ENCODE measurements at places on chromosomes 3 and 15.

DNA sequence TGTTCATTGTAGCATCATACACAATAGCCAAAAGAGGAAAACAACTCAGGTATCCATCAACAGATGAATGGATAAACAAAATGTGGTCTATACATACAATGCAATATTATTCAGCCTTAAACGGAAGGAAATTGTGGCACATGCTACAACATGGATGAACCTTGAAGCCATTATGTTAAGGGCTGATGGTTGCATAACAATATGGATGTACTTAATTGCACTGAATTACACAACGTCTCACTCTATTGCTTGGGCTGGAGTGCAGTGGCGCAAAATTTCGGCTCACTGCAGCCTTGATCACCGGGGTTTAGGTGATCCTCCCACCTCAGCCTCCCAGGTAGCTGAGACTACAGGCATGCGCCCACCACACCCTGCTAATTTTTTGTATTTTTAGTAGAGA lies 7.0 kb upstream of the TMEM62 start:
- DNase-seq: no peak

DNA sequence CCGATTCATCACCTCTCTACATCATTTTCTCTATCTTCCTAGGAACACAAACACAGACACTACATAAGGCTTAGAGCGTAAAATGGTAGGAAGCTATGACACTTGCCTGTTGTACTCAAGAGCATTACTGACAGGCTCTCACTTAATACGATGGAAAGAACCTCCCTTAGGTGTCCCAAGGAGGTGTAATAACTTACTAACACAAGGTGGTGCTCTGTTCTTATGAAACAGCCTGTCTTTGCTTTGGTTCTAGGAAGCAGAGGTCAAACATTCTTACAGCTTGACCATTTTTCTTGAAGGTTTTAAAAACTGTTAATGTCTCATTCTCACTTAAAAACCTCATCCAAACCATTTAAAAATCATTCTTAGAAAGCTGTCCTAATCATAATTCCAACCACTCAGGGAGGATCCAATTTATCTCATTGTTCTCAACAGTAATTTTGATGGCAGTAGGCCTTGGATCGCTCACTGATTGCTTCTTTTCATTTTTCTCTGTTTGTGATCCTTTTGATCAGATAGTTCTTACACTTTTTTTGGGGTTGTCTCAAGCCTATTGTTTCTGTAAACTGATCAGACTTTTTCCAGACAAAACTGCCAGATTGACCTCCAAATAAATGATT lies 317.8 kb upstream of the AGTR1 start:
- DNase-seq: no peak

DNA sequence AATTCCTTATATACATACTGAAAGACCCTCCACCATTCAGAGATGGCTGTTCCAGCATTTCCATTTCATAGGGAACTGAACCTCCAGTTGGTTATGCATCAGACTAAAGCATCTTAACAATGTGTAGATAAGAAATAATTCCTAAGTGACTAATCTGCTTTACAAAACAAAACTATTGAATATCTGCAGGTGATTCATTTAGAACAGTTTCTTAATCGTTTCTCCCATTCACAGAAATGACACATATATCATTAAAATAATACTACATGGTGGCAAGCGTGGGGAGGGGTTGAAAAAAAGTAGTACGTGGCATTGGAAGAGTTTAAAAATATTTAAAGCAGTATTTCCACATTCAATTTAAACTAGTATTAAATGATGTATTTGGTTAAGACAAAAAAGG lies 19.5 kb downstream of the COPS2 start:
- no peak for DNase-seq

- DNase-seq: no peak
Measured at GRCh38 chr15:75705854-75706681, 6.6 kb downstream of the CSPG4 start.

DNA sequence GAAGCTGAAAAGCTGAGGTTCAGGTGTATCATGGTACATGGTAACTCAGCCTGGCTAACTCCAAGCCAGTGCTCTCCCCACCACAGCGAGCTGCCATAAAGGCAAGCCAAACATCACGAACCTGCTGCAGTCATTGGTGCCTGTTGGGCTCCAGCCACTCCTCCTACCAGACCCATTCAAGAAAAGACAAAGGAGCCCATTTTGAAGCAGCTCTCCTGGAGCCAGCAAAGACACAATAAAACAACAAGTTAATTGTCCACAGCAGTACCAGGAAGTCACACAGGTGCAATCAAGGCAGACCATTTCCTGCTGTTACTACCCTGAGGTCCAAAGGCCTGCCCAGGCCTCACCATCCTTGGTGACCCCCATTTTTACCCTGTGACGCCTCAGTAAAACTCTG lies 77.6 kb downstream of the DAPK2 start:
- DNase-seq: no peak

DNA sequence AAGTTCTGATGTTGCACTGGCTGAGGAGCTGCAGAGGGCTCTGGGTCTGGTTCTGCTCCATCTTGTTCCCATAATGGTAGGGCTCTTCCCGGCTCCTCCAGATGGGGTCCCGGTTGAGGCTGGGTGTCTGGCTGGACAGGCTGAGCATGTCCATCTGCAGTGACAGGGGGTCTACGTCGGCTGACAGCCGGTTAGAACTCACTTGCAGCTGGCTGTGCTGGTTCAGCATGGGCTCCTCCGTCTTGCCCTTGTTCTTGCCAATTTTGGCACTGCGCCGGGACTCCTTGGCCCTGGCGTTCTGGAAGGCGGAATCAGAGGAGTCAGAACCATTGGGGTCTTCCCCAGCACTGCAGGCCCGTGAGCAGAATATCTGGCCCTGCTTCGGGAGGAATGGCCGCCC lies 78.1 kb downstream of the PRICKLE2 start:
- DNase-seq: no peak

GRCh38 chr3:137110392-137110996 lies 152.7 kb downstream of the IL20RB start:
- no peak for DNase-seq

DNA sequence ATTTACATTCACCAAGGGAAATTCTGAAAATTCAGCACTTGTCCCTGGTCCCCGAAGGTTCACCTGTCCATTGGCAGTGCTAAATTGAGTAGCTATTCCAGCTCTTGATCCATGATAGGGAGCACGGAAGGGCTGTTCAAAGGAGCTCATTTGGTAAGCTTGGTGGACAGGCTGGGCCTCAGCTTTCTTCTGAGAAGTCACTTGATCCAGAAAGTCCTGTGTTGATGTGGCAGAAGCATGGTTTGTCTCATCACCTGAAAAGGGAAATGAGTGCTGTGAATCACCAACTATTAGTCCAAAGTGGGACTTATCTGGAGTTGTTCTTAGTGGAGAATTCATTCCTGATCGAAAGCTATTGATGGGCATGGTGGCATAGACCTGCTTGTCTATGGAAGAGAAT lies 19.9 kb upstream of the SLC12A8 start:
- DNase-seq: no peak

DNA sequence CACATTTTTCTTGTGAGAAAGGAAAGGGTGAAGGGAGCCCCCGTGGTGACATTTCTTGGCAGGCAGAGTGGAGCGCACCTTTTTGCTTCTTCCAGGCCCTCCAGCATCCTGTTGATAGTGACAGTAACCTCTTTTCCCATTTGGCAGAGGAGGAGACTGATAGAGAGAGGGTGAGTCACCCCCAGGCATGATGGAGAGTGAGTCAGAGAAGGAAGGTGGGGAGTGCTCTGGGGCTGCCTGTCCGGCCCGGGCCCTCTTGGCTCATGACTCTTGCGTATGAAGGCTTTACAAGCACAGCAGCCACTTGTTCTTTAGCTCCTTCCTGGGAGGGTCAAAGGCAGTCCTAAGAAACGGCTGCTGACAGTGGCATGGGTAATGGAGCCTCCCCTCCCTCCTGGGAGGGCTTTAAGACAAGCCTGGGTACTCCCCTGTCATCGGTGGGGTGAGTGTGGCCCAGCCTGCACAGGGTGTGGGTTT lies 16.0 kb downstream of the ANKRD63 start:
- DNase-seq: no peak

DNA sequence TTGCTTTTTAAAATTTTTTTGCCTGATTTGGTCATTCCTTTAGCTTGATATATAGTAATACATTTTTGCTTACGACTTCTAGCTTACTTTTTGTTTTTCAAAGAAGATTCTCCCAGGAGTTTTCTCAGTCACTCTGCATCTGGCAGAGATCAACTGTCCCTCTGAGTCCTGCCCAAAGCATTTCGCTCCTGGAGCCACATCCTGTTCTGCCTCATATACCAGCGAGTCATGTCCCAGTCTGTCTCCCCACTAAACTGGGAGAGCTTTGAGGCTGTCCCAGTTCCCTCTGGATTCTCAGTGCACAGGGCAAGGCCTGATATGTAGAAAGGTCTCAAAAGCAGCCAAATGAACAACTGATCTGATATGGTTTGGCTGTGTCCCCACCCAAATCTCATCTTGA lies 326.3 kb downstream of the ARRDC4 start:
- no peak for DNase-seq

- DNase-seq: no peak
Measured at GRCh38 chr3:157145606-157146322, 14.2 kb downstream of the CCNL1 start.

DNA sequence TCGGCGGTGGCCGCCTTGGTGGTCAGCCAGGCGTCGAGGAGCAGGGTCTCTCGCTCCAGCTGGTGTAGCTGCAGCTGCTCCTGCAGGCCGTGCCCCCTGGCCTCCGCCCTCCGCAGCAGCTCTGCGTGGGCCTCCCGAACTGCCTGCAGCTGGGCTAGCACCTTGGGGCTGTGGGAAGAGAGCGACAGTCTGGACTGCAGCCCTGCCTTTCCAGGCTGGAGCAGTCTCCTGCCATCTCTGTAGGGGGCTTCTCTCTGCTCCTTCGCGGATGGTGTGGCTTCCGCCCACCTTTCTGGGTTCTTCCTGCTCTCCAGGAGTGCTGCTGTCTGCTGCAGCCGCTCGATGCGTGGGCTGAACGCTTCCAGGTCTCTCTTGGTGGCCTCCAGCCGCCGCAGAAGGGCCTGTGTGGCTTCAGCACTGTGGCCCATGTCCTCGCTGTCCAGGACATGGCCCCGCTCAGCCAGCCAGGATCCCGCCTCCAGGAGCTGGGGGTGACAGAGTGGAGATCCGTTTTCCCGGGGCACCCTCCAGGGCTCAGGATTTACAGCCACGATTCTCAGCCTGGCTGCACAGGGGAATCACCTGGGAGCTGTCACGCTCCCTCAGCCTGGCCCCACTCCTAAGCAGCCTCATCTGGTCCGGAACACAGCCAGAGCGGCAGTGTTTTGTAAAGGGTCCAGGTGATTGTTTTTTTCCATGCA lies 16.8 kb downstream of the PLA2G4B start:
- no peak for DNase-seq
